ENCODE measurements at places on chromosomes 1 and 21.

GRCh38 chr21:43658769-43659135 is 536 bp downstream of the HSF2BP start:
- DNase-seq: no peak

- no peak for DNase-seq
These were observed 6.9 kb upstream of the IL22RA1 start for GRCh38 chr1:24149866-24150233.

DNA sequence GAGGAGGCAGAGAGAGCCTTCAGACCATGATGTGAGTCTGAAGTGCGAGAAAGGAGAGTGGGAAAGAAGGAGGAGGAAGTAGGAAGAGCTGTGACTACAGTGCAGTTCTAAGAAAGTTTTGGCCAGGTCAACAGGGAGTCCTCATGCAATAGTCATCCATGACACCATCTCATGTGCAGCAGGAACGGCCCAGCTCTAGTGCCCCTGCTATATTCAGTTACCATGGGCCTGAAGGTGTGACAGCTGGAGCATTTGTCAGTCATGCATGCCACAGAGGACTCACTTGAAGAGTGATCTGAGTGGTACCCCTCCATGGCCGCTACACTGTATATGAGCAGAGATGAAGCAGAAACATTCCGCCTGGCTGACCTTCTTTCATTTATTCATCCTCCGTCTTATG is 77.9 kb downstream of the OMA1 start:
- no peak for DNase-seq

GRCh38 chr1:231606712-231607111 is 19.9 kb upstream of the DISC1 start:
- DNase-seq: no peak

DNA sequence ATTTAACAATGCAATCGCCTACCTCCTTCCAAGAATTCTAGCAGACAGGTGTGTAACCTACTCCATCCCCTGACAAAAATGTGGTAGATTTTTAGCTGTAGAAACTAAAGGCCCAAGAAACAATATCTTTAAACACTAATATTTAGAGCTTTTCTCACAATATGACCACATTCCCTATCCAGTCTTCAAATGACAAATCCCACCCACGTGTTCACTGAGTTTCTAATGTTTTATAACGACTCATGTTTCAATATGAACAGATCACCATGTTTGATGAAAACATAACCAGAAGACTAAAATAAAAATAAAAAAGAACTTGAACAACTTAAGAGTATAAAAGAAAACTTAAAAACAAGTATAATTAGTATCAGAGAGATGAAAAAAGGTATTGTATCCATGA is 24.6 kb downstream of the RSBN1 start:
- DNase-seq: no peak

DNA sequence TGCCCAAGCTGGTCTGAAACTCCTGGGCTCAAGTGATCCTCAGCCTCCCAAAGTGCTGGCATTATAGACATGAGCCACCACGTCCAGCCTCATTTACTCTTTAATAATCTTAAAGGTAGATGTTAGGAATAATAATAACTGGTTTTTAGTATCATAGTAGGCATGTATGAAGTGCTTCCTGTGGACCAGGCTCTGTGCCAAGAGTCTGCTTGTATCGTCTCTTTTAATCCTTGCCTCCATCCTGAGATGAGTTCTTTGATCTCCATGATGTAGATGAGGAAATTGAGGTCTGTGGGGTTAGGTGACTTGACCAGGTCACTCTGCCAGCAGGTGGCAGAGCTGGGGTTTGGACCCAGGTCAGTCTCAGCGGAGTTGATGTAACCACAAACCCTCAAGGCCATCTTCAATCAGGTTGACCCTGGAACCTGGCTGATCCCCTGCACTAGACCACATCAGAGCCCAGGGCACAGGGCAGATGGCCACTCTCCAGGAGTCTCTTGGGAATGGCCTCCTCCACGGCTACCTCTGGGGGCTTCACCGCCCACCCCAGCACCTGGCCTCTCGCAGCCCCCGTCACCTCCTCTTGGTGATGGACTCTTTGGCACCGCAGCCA is 11.3 kb downstream of the EFHD2 start:
- no peak for DNase-seq

DNA sequence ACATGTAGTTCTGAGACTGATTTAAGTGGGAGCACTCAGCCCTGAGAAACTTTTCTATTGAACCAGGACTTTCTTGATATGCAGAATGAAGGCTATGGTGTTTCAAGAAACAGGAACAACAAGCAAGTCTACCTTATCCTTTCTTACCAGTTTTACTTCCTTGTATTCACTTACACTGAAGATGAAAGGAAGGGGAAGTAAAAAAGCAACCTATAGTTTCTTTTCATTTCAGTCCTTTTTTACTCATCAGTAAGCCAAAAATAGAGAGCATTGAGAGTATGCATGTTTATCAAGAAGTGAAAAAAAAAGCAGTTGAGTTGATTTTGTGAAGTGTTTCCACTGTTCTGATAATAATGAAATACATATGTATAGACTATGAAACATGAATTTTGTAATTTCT is 1010.3 kb downstream of the AMY1C start:
- peak; percentile 35 for DNase-seq

DNA sequence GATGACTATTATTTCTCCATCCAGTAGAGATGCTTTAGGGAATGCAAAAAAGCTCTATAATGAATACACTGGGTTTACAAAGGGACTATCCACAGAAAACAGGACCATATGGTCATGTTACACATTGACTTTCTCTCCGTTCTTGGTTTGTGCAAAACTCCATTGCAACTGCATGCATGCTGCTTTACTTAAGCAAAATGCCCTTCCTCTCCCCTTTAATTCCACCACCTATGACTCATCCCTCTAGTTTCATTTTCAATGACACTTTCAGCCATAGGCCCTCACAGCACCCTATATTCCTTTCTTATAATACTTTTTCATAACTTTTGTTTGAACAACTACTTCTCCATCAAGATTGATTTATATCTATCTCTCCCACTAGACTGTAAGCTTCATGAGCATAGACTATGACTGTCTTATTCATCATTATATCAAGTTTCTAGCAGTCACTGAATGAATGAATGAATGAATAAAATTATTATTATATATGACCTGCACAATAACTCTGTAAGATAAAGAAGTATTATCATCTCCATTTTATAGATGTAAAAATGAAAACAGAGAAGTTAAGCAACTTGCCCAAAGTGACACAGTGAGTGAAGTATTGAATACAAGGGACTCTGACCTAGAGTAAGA is 248.9 kb downstream of the PLPP3 start:
- peak; percentile 13 for DNase-seq

GRCh38 chr1:109932679-109933078 is 22.0 kb downstream of the CSF1 start:
- no peak for DNase-seq
